Activated T-helper 1 cell treated with anti-CD3 and anti-CD28 coated beads, Interleukin-12 subunit alpha, Interleukin-12 subunit beta, Interleukin-2, Interleukin-4 antibody, amounts not matched to agents 30 ng/mL and 10 ng/mL and 1 ng/mL, durations not matched to agents 14 hours and 24 hours and 36 hours (primary cell): ENCODE measurements at places on chromosomes 3 and 15. TPM values are rescaled to one million over a fixed set of nuclear protein-coding genes. Genes with fewer than 3 reads are reported as not detected.

GRCh38 chr15:40443846-40444245 lies 3.1 kb downstream of the BAHD1 start:
- no peak for DNase-seq

DNA sequence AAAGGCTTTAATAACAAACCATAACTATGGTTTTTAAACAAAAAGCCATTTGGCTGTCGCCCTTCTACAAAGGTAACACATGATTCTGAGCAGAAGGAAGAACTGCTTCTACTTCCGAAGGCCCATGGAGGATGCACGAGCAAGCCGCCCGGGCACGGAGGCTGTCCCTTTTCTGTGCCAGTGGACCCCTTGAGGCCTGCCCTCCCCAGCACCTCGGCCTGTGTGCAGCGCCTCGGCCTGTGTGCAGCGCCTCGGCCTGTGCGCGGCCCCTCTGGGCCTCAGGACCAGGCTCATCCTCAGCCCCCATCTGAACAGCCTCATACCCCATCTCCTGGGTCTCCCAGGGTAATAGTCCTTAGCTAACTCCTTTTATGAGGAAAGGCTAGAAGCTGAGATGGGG lies 329.5 kb downstream of the OCA2 start:
- no peak for DNase-seq

- DNase-seq = no peak
These were observed 185.5 kb downstream of the MBNL1 start for GRCh38 chr3:152454076-152454875.

DNA sequence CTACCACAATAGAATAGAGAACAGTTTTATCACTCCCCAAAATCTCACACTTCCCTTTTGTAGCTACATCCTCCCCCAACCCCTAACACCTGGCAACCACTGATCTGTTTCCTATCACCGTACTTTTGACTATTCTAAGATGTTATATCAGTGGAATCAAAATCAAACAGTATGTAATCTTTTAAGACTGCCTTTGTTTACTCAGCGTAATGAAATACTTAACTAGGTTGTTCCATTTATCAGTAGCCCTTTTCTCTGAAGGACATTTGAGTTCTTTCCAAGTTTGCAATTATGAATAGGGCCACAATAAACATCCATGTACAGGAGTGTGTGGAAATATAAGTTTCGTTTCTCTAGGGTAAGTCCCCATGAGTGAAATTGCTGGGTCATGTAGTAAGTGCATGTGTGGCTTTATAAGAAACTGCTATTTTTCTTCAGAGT lies 372.3 kb downstream of the SV2B start:
- DNase-seq = no peak

GRCh38 chr15:36614016-36614415 lies 34.6 kb downstream of the CDIN1 start:
- DNase-seq = no peak

DNA sequence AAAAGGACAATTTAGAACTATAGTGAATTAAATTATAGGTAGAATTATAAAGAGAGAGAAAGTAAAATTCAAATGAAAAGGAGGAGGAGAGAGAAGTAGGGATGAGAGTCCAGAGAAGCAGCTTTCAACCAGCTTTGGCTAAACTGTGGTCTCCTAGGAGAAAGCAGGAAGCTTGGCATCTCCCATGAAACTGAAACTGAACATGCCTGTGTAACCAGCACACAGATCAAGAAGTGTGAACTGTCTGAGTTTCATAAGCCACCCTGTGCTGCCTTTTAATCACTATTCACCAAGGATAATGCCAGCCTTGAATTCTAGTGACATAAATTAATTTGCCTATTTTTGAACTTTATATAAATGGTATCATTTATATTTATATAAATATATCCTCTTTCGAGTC lies 128.5 kb downstream of the MYRIP start:
- DNase-seq = no peak

GRCh38 chr3:129622226-129622874 lies 15.9 kb upstream of the PLXND1 start:
- no peak for DNase-seq

GRCh38 chr3:72245183-72245811 lies 460.3 kb upstream of the PROK2 start:
- no peak for DNase-seq

CCK gene
- total RNA-seq = not detected in 2 replicates

ALDH1A3 gene
- total RNA-seq = not detected in 2 replicates

PRTG gene
- not detected in 2 replicates for total RNA-seq

PGBD4 gene
- total RNA-seq = 3.9 TPM in 2 replicates

STRIT1 gene
- not detected in 2 replicates for total RNA-seq

TFG gene
- total RNA-seq = 73.0 and 75.3 TPM in 2 replicates
